ENCODE measurements at places on chromosomes 7 and 10. TPM values are rescaled to one million over a fixed set of nuclear protein-coding genes. Genes with fewer than 3 reads are reported as not detected.

Gene FAM131B
- 2.4 TPM for total RNA-seq

Gene EPHA1
- total RNA-seq: 0.04 TPM

Gene MRPL43
- 96.9 TPM for total RNA-seq

Gene CLDN15
- total RNA-seq: 6.2 TPM

Gene STK31
- total RNA-seq: 0.29 TPM

Gene CLDN12
- 25.1 TPM for total RNA-seq

Gene CD36
- total RNA-seq: not detected

Gene UPK3BL2
- 24.7 TPM for total RNA-seq

Gene TSC22D4
- total RNA-seq: 38.4 TPM

Gene MMD2
- not detected for total RNA-seq

Gene ACSM6
- not detected for total RNA-seq

Gene NRG3
- total RNA-seq: 0.16 TPM

Gene NEUROG3
- total RNA-seq: not detected

Gene SPDYE9
- total RNA-seq: not detected

Gene EBLN1
- total RNA-seq: not detected

Gene OPN4
- total RNA-seq: not detected

Gene MEOX2
- total RNA-seq: 52.5 TPM

Gene KIAA1217
- 18.7 TPM for total RNA-seq

Gene KCNH2
- not detected for total RNA-seq

Gene CUBN
- total RNA-seq: 0.30 TPM

Gene CFAP43
- total RNA-seq: 0.37 TPM

Gene SRRM3
- 4.2 TPM for total RNA-seq

Gene CALCR
- total RNA-seq: not detected

Gene NACAD
- total RNA-seq: 0.41 TPM

Gene RELN
- under 0.01 TPM for total RNA-seq

Gene COL17A1
- 3.7 TPM for total RNA-seq

Gene COL13A1
- 59.4 TPM for total RNA-seq

Gene DMBT1
- 2.3 TPM for total RNA-seq

Gene SERPINE1
- 1.4 TPM for total RNA-seq

Gene TET1
- 1.3 TPM for total RNA-seq

Gene EBF3
- total RNA-seq: 16.1 TPM

Gene CLEC2L
- total RNA-seq: not detected

Gene LIPF
- total RNA-seq: not detected

Gene GPR146
- 1.8 TPM for total RNA-seq

Gene IFIT1B
- total RNA-seq: not detected

Gene WASL
- 9.8 TPM for total RNA-seq

Gene TFEC
- 0.40 TPM for total RNA-seq

Gene TMEM196
- total RNA-seq: not detected

Gene DKK1
- 35.2 TPM for total RNA-seq

Gene AOAH
- not detected for total RNA-seq

Gene LIPK
- total RNA-seq: not detected

Gene ARHGEF5
- 2.3 TPM for total RNA-seq
